NCI-H1048 (cell line): ENCODE measurements at places on chromosomes 6 and 20.

DNA sequence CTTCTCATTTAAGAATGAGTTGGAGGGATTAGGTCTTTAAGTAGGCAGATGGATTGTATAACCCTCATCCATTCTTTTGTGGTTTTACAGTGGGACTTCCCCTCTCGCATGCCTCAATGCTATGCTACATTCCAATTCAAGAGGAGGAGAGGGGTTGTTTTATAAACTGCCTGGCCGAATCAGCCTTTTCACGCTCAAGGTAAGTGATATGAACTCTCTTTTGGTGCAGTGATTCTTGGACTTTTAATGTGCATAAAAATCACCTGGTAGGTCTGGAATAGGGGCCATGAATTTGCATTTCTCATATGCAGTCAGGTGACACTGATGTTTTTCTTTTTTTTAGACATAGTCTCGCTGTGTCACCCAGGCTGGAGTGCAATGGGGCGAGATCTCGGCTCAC, 10.8 kb downstream of the ASXL1 start:
- DNase-seq: no peak

GRCh38 chr6:110714143-110714542, 101.1 kb downstream of the CDK19 start:
- DNase-seq: no peak

DNA sequence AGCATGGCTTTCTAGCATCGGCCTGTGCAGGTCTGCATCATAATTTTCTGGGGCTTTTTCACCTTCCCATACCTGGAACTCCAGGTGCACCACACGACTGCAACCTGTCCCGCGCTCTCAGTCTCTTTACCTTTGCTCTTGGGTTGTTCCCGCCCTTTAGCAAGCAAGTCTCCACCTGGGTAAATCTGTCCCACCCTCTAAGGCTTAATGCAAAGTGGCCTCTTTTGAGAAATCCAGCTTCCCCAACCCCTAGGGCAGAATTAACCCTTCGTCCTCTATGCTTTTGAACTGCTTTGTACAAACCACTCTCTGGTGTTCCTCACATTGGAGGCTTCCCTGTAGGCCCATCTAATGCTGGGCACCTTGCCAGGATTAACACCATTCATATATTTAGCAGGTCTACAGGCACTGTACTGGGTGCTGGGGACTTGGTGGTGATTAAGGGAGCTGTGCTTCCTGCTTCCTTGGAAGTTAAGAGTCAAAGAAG, 2.8 kb downstream of the ITPR3 start:
- DNase-seq: no peak

- no peak for DNase-seq
Observed at GRCh38 chr6:1412901-1413300, 23.5 kb downstream of the FOXF2 start.

GRCh38 chr6:64000818-64001491, 365.4 kb downstream of the PHF3 start:
- DNase-seq: no peak

DNA sequence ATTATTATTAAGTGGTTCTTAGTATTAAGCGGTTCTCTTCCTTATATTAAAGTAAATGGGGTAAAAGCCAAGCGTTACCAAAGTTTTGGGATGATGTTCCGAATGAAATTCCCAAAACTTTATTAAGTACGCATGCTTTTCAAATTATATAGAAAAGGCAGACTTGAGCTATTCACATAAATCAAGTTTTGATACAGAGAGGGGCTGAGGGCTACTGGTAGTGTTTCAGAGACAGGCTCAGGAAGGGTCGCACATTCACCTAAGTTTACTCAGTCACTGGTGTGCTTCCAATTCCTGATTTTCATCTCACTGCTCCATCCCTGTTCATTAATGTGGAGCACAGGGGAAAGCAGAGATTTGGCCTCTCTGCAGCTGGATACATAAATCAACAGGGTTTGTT, 652.2 kb downstream of the QKI start:
- no peak for DNase-seq

DNA sequence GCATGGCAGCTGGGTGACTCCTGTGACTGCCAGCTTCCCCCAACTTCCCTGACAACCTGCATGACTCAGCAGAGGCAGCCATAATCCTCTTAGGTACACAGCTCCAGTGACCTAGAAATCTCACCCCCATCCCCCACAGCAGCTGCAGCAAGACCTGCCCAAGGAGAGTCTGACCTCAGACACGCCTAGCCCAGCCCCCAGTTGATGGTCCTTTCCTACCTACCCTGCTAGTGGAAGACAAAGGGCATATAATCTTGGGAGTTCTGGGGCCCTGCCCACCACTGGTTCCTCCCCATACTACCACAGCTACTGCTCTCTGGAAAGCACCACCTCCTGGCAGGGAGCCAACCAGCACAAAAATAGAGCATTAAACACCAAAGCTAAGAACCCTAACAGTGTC, 90.2 kb downstream of the F13A1 start:
- DNase-seq: no peak

- DNase-seq: no peak
Observed at GRCh38 chr6:36751833-36752186, 54.2 kb downstream of the RAB44 start.

DNA sequence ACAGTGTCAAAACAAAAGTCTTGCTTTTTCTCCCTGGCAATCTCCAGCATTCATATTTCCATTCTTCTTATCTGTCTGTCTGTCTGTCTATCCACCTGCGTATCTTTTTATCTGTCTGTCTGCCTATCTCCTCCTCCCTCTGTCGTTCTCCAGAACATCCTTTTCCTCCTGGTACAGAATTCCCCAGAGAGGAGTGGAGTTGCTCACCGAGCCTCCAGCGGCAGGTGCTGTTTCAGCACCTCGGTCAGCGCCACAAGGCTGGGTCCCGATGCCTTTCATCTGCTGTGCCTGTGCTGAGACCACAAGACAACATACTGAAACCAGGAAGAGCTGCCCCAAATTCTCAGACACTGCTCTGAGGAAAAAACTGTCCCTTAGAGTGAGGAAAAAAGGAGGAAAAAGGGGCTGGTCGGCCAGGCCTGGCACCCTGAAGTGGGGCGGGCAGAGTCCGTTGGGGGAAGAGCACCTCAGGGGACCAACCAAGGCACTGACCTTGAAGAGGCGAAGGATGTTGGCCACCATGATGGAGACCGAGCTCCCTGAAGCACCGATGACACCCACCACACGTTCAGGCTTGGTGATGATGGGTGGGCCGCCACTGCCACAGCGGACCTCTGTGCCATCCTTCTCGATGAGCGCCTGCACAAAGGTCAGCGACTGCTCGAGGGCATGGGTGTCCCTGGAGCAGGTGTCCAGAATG, 13.3 kb downstream of the GRM4 start:
- DNase-seq: no peak

DNA sequence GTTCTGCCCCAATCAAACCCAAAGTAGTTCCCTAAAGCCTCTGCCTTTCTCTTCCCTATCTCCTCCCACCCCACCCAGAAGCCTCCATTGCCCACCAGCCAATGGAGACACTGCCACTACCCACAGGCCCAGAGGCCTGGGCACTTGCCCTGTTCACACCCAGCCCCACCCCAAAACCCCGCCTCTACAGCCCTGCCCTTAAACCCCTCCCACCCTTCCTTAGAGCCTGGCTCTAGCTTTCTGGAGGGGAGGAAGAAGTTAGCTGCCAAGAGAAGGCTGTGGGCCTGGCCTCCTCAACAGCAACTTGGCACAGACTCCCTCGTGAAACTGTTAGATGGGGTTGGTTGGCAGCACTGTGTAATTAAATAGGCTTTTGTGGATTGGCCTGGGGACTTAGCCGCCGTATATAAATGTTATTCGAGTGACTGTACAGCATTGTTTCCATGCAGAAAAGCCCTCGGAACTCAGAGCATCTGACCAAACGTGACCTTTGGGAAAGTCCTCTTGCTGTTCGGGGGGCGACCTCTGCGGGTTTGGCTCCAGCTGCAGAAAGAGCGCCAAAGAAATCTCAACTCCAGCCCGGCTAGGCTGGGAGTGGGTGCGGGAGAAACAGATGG, 31.4 kb downstream of the COL11A2 start:
- DNase-seq: no peak
